Left forelimb (tissue), 1 donor: ENCODE measurements at places on chromosomes 7 and 10.

DNA sequence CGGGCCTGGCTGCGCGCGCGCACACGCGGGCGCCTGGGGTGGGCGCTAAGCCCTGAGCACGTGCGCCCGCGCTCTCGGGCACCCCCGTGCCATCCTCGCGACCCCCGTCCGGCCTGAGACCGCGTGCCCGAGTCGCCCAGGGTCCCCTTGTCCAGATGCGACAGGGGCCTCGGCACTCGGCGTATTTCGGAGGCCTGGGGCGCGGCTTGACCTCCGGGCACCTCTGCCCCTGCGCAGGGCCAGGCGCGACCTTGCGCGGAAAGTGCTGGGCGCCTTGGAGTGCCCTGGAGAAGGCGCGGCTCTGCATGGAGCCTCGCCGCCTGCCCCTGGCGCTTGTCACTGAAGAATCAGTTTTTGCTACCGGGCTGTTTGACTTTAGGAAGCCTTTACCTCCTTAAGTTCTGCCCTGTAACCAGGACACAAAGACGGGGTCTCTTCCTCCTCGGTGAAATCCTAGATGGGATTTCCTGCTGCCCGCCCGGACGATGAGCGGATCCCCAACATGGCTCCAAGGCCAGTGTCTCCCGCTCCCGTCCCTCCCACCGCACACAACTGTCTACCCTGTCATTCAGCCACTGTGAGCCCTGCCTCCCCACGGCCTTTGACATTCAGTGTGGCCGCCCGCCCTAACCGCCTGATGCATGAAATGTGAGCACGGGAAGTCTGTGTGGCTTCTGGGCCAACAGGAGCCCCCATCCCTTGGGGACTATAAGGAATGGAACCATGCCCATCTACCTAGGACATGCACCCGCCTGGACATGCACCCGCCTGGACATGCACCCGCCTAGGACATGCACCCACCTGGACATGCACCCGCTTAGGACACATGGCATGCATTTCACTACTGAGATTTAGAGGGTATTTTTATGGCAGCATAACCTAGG is 1.1 kb upstream of the STK32C start:
- DNase-seq: peak; percentile 59

DNA sequence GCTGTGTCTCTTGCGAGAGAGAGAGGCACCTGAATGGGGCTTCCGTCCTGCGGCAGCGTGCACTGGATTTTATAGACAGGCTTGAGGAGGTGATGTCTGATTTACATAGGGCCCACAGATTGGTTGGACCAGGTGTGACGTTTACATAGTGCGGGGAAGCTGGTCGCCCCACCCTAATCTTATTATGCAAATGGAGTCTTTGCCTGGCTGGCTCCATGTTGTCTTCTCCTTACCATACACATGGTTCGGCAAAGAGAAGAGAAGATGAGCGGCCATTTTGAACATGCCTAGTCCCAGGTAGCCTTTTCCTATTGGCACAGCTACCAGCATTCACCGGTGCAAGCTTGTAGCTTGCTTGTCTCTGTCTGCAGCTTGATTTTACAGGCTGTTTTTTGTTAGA is 238.5 kb upstream of the GALNT17 start:
- DNase-seq: no peak

DNA sequence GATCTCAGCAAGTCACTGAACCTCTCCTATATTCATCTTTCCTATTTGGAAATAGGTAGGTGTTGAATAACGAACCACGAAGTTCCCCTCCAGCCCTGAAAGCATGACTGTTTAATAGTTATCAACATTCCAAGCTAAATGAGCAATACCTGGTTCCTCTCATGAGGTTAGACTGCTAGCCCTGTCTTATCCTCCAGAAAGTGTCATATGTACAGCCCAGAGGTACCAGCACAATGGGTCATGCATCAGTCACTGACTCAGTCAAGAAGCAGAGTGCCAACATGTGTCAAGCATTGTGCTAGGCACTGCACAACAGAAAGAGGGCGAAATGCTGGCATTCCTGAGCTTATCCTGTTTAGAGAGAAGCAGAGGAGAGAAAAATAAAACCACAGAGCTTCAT is 70.0 kb downstream of the AMPH start:
- no peak for DNase-seq

- DNase-seq: no peak
Measured at GRCh38 chr7:55144333-55145317, 125.8 kb downstream of the EGFR start.

DNA sequence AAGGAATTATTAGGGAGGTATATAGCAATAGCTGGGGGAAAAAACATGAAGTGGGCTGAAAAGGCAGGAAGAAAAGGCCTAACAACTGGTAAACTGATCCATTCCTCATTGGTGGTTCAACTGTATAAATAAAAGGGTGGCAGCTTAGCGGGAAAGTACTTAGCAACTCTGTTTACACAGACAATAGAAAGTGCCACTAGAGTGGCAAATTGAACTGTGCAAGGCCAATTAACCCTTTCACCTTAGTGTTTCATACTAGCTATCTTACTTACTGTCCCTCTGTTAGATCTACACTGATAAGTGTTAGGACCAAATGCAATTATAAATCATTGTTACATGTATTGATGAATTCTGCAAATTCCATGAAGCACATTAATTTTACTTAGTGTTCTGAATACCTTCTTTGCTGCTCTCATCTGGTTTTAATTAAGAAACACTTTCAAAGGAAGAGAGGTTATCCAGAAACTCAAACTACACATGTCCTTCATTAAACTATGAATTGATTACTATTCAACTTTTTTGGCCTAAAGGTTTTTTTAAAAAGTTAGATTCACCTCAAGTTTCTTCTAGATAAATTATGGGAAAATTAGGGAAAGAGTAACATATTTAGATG is 28.0 kb downstream of the DNAJC1 start:
- no peak for DNase-seq

DNA sequence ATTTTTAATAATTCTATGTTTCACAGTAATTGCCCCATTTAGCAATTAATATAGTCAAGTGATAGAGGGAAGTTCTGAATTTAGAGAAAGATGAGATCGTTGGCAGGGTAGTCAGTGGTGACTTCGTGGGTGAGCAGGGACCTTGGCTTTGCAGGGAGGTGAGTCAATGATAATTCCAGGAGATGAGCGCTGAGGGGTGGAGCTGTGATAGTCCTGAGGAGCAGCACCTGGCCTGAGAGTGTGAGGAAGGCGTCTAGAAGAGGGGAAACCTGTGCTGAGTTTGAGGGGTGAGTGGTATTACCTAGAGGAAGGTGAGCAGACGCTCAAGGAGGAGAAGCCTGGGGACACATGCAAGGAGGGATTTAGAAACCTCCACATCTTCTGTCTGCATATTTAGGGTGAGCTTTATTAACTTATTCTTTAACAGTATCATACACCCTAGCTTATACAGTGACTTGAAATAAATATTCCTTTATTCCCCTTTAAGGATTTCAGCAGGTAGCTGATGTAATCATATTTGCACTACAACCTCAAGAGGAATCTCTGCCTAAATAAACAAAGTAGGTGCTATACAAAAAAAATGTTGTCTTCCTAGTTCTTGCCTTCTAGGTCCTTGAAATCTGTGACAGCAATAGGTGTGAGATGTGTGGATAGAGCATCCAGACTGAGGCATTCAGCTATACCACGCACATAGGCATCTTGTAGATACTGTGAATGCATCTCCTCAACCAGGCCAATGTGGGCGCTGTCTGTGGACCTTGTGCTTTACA is 2.1 kb upstream of the TRIL start:
- no peak for DNase-seq

DNA sequence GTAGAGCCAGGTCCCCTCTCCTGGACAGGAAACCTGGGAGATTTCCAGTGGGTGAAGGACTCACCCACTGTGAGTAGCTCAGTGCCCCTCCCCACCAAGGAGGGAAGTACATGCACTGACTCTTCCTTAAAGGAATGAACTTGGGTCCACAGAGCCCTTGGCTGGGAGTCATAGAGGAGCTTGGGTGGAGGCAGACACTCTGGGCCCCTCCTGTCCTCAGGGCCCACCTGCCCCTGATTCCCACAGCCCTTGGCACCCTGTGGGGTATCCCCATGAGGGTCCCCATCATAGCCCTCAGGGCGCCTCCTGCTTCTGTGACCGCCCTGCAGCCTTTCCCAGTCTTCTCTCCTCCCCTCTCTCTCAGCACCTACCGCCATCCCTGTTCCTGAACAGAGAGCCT is 3.7 kb downstream of the EN2 start:
- no peak for DNase-seq

DNA sequence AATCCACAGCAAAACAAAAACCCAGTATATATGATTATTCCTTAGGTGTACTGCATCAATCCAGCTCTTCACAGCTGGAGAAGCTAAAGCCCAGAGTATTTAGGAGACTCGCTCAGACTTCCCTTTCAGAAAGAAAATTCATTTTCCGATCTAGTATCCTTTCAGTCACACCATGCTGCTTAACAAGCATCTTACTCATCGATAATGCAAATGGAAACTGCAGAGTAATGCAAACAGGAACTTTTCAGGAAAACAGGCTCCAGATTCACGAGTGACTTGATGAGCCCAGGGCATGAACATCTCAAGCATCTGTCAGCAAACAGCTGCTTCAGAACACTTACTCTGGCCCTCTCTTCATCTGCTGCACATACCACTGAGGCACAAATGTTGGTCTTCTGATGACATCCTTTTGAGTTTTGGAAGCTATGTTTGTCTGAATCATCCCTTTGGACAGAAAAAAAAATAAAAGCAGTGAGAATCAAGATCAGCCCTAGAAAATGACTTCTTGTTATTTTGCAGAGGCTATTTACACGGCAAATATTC is 24.9 kb upstream of the ZC3HAV1L start:
- DNase-seq: no peak
